Esophagus squamous epithelium (tissue), 5 donors: ENCODE measurements at places on chromosomes 5 and 9.

GRCh38 chr5:150625831-150626746 lies 14.4 kb upstream of the SYNPO start:
- DNase-seq, result no peak

DNA sequence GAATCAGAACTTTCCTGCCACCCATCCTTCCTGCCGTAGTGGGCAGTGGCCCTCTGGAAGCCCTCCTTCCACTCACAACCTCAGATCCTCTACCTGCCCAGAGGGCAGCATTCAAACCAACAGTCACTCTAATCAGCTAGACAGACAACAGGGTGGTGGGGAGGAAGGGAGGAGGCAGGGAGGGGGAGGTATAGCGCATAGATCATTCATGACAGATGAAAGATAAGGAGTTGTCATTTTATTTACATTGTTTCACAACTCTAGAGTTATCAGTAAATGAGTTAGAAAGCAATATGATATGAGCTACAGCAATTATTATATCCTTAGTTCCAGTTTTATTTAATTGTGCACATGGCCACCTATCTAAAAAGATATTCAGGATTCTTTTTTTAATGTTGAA lies 852 bp downstream of the IL9 start:
- no peak for DNase-seq

DNA sequence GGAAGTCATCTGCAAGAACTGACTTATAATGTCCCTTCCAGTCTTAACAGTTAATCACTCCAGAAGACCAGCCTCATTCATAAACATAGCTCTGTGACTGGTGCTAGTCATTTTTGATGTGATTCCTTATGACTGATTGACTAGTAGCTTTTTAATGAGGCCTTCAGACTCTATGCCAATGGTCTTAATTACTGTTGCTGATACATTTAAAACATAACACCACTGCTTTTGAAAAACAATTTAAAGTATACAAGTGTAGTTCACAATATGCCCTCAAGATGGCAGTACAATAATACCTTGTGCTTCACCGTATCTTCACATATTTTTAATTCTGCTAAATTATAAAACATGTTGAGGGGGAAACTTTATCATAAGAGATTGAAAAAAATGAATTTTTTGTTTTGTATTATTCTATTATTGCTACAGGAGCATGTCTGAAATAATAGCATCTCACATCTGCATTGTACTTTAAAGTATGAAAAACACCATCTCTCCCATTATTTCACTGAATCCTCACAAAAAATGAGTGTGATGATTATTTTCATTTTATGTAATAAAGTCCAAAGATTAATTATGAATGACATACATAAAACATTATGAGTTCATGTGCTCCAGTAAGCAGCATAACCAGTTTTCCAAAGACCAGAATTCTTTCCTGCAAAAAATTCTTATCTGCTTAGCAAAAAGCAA lies 55.2 kb upstream of the SHISAL2B start:
- no peak for DNase-seq

DNA sequence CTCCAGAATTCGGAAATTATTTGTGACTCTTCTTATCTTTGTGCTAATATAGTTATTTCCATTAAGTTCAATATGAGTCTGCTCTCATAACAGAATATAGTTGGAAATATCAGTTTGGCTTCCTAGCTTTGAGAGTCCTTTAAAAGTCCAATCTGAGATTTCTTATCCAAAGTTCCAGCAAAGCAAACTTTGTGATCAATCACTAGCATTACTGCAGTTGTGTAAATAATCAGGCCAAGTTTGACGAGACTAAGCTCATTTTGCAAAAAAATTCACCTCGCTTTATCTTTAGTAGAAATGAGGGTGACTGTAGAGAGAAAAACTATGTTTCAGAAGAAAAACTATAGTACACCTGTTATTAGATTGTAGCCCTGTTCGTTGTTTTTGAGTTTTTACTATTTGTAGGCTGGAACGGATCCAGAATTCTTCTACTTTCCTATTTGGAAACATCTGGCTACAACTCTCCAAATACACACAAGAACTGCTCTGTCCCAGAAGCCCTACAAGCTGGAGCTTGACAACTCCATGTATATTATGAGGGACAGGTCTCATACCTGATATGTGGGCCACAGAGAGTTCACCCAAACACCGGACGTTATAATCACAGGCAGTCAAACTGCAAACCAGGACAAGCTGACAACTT lies 47.8 kb downstream of the RAPGEF1 start:
- DNase-seq, result no peak

DNA sequence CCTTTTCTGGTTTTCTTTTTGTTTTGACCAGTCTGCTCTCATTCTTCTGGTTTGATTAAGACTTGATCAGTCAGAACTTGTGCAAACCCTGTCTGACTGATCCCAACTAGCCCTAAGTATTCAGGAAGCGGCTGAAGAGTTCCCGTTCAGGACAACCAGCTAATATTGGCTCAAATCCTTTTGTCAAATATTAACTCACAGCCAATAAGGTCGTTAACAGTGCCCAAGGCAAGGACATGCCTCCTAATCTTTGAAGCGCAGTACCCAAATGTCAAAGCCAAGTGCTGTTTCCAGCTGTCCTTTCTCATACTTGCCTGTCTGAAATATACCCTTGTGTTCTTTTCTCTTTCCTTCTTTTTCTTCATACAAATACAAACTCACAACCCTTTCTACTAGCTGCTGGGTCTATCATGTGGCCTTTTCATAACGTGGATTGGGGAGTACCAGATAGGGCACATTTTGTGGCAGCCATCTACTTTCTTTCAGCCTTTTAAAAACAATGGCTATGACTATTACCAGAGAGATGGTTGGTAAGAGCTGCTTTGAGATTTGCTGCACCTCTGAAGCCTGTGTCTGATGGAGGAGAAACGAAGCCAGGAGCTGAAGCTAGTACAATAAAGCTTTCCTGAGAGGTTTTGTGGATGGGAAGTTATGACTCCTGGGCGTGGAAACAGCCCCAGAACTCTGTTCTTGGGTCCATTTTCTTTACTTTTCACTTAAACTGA lies 266.4 kb upstream of the ZNF608 start:
- no peak for DNase-seq

- no peak for DNase-seq
These were observed 105.6 kb downstream of the FGF18 start for GRCh38 chr5:171525085-171525484.

DNA sequence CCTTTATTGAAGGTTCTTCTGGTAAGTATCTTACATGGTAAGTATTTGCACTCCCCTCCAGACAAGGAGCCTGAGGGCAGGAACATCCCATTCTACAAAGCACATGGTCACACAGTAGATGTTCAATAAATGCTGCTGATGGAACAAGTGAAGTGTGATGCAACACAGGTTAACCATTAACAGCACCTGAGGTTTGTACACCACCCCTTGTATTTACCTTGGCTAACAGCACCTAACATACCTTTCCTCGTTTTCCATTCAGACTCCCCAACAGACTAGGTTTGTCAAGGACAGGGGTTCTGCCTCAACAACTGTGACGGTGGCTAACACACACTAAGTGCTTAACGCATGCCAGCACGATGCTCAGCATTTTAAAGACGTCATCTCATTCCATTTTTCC lies 213.6 kb downstream of the MAPKAP1 start:
- no peak for DNase-seq
